ENCODE measurements at places on chromosomes 11 and 22.

GRCh38 chr22:44186121-44186510, 5.4 kb downstream of the PARVG start:
- no peak for DNase-seq

DNA sequence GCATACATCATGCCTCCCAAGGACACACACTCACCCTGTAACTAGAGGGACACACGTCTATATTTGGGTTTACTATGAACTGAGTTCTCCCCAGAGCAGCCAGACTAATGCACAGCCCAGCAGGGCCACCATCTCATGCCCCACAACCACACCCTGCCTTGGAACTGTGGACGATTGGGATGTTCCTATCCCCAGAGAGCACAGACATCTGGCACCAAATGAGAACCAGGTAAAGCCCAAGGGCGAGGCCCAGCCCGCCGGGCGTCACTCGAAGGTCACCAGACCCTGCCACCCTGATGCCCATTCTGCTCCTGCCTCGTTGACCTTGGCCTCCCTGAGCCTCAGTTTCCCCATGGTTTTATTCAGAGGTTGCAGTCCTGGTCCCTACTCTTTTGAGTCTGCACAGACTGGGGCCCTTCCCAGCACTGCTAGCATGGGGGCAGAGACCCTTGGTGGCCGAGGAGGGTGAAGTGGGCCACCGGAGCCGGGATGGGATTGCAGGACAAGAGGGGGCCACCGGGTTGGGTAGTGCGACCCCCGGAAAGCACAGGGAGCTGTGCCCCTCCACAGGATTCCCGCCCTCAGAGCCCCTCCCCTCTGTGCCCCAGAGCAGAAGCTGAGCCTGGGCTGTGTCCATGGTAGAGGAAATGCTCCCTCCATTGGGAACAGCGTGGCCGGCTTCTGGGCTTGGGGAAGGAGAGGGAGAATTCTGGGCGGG, 56.8 kb downstream of the IGLL5 start:
- no peak for DNase-seq

DNA sequence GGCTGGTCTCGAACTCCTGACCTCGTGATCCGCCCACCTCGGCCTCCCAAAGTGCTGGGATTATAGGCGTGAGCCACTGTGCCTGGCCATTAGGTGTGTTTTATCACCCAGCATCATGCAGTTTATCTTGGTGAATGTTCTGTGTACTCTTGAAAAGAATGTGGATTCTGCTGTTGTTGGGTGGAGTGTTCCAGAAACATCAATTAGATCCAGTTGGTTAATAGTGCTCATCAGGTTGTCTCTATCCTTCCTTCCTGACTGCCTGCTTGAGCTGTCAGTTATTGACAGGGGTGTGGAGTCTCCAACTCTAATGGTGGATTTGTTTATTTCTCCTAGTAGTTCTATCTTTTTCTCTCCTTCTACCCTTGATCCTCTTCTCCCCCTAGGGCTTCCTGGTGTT, 30.2 kb upstream of the PPP6R3 start:
- no peak for DNase-seq

- no peak for DNase-seq
Observed at GRCh38 chr11:130437848-130438247, 9.4 kb upstream of the ADAMTS8 start.

DNA sequence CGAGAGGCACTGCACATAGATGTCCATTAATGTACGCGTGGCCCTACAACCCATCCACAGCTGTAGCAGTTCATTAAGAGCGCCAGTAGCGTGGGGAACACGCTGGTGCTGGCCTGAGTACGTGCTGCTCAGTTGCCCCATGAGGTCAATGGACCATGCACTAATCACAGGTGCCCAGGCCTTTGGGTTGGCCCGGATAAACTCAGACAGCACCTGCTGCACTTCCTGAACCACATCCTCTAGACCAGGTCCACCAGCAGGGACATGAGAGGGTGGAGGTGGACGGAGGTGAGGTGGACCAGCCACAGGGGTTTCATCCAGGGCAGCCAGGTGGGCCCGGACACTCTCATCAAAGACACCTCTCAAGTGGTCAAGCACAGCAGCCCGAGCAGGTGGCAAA, 3.1 kb upstream of the GANAB start:
- no peak for DNase-seq

GRCh38 chr22:22111267-22111751, 128.7 kb upstream of the TOP3B start:
- no peak for DNase-seq

DNA sequence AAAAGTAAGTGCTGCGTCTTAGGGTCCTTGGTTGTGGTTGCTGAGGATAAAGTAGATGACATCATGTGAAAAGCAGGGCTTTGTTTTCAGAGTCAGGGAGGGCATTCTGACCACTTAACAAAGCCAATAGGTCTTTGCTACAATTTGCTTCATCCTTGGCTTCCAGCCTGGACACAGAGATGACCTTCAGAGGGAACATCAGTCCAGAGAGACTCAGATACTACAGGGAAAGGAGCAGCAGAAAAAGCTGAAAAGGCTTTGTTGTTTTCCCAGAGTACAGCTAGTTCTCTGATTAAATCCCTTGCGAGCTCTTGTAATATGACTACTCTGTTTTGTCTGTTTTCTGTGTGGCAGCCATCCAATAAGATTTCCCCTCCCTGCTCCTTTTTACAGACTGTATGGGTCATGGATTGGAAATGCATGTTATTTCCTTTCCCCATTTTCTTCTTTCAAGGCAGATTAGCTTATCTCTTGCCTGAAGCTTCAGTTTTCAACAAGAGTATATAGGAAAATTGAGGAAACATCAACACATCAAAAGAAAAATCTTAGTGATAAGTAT, 31.9 kb downstream of the ATG13 start:
- no peak for DNase-seq

GRCh38 chr22:42596336-42596735, 18.3 kb downstream of the POLDIP3 start:
- no peak for DNase-seq

DNA sequence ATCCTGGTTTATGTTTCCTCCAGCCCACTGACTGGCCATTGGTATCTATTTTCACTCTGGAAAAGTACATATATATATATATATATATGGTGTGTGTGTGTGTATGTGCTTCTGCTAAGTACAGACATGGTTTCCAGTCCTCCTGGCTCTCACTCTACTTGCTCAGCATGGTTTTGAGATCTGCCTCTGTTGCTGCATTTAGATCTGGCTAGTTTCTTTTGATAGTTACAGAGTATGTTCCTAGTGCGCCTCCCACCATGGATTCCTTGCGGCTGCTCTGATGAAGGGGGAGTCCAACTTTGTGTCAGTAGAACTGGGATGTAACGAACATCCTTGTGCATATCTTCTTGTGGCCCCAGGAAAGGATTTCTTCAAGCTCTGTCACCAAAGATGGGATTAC, 274.1 kb downstream of the MIAT start:
- no peak for DNase-seq

DNA sequence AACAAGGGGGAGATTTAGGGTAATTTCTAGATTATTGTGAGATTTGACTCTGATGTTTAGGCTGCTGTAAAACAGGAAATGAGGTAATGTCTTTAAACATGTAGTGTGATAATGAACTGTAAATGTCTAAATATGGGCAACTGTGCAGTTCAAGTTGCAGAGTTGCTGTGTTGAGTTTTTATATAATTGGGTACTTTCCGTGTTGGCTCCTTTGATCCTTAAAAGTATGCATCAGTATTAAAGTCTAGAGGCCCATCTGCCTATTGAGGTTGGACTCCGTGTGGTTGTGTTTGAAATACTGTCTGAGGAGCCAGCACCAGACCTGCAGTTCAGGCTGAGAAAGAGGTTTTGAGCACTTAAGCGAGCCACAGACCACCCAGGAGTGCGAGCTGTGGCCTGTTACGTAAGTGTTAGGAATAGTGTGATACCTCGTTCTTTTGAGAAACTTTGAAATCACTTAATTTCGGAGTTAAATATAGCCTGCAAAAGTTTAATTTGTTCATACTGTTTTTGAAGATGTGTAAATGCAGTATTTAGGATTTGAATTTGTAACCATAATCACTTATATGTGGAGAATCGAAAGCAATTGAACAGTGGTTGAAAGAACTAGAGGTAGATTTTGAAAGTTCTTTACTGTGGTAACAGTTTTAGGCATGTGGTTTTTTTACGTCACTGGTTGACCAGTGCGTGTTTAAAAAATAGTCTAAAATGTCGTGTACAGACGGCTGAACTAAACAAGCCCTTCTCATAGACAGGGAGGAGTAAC, 9.0 kb downstream of the FAM118A start:
- no peak for DNase-seq

- DNase-seq, result no peak
Observed at GRCh38 chr11:129423426-129423825, 47.8 kb downstream of the BARX2 start.

DNA sequence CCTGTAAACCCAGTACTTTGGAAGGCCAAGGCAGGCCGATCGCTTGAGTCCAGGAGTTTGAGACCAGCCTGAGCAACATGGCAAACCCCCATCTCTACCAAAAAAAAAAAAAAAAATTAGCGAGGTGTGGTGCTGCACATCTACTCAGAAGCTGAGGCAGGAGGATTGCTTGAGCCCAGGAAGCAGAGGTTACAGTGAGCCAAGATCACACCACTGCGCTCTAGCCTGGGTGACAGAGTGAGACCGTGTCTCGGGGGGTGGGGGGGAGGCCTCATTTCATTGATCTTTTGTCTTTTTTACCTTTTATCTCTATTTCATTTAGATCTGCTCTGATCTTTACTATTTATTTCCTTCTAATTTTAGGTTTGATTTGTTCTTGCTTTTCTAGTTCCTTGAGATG, 51.8 kb downstream of the KCNQ1OT1 start:
- DNase-seq, result no peak

DNA sequence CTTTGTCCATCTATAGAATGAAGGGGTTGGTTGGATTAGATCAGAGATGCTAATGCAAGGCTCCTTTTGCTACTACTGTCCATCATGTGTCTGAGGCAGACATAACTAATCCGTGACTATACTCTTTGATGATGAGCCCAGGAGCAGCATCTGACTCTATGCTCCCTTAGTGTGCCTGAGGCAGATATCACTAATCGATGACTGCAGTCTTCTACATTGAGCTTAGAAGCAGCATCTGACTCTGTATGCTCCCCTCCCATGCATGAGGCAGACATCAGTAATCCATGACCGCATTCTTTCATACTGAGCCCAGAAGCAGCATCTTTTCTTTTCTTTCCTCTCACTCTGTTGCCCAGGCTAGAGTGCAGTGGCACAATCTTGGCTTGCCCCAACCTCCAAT, 4.2 kb downstream of the TCN2 start:
- DNase-seq, result no peak

DNA sequence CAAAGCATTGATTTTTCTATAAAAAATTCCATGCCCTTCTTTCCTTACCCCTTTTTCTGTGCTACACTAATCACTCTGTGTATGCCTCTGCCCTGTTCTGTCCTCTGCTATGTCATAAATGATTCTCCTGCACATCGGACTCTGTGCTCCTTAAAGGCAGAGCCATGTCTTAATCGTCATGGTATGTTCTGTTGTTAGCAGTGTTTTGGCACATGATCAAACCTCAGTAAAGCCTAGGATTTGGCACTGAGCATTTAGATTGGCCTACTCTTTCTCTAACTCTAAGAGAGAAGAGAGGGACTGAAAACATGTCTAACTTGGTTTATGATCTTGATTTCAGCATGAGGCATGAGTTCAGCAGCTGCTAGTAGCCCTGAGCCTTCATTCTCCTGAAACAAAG, 266.9 kb downstream of the AASDHPPT start:
- DNase-seq, result no peak

DNA sequence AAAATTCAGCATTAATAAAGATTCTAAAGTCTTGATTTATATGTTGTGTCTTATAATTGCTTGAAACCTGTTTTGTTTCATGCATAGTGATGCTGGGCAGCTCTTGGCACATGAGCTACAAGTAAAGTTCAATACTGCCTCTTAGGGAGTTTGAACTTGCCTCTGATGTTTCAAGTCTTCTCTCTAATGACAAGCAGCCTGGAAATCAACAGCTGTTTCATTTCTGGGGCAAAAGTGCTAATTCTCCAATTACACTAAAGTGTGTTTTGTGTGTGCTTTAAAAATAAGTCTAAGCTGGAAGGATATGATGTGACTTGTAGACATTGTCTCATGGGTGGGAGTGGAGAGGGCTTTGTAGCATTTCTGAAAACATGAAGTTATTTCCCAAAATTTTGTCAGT, 23.7 kb upstream of the SESN3 start:
- no peak for DNase-seq

- DNase-seq, result no peak
Observed at GRCh38 chr11:79220171-79220570, 220.7 kb downstream of the TENM4 start.

DNA sequence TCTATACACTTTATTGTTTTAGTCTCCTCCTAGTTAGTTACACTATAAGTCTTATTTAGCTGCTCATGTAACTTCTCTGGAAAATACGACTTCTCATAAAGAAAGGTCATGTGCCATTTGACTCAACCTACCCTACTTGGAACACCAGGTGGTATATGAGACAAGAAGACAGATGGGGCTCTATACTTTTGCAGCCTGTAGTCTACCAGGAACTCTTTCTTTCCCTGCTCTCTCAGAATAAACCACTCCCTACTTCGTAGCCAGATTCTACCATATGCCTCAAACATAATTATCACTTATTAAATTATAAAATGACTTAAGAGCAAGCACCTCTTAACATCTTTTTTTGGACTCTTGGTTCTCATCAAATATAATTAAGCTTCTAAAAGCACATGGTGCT, 38.5 kb upstream of the RAPSN start:
- DNase-seq, result no peak

GRCh38 chr11:82901922-82902485, 468 bp downstream of the DDIAS start:
- DNase-seq, result no peak

- DNase-seq, result no peak
Observed at GRCh38 chr11:44014968-44015623, 32.7 kb upstream of the ACCSL start.

DNA sequence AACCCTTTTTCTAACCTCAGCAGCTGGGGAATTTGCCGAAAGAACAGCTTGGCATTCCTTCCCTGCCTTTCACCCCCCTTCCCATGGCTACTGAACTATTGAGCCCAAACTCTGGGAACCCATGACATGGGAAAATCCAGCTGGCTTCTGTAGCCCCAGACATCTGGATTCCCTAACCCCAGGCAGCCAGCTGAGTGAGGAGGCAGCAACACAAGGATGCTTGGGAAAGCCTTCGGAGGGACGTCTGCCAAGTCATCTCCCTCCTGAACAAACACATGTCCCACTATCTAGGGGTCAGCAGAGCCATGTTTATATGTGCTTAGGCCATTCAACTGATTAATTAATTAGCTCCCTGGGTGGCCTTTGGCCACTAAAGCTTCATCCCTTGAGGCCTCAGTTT, 21.6 kb downstream of the LRRC55 start:
- DNase-seq, result no peak

DNA sequence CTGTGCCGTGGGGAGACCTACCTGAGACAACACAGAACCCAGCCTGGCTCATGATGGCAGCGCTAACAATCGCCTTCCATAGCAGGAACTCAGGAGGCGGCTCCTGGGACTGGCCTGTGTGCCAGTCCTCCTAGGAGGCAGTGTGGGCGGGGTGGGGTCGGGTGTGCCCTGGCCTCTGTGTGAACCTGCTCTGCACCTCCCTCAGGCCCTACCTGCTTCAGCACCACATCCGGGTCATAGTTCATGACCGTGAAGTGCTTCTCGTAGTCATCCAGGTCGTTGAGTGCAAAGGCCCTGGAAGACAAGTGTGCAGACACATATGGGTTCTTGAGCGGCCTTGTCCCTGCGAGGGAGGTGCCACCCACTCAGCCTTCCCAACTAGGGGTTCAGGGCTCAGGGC, 15.3 kb downstream of the TTLL12 start:
- DNase-seq, result no peak

GRCh38 chr11:114121804-114122504, 62.4 kb downstream of the ZBTB16 start:
- no peak for DNase-seq
